ENCODE measurements at places on chromosomes 5 and 9.

- no peak for DNase-seq
Observed at GRCh38 chr9:77965445-77966123, 66.0 kb downstream of the GNAQ start.

GRCh38 chr5:174118823-174119467, 73.4 kb downstream of the NSG2 start:
- DNase-seq, result no peak

DNA sequence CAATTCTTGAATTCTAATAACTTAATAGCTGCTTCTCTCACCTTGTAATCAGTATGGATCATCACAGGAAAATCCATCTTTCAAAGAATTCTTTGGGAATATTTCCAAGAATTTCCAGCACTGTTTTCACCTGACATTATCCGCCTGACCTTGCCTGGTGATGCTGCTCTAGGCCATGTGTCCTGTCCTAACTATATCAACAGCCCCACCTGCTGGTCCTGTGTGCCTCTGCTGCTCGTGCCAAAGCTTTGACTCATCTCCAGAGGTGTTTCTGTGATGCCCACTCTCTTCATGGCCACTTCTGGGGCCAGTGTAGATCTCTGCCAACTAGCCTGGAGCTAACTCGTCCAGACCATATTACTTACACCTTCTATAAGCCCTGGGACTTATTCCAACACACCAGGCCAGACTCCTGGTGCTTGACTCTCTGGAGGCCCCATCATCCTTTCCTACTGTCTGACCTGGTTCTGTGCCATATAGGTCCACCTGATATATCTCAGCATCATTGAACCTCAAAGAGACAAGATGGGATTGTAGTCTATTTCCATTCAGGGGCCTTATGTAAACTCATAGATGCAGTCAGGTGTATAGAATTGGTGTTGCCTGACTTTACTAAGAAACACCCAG, 67.5 kb upstream of the CKMT2 start:
- DNase-seq, result no peak

DNA sequence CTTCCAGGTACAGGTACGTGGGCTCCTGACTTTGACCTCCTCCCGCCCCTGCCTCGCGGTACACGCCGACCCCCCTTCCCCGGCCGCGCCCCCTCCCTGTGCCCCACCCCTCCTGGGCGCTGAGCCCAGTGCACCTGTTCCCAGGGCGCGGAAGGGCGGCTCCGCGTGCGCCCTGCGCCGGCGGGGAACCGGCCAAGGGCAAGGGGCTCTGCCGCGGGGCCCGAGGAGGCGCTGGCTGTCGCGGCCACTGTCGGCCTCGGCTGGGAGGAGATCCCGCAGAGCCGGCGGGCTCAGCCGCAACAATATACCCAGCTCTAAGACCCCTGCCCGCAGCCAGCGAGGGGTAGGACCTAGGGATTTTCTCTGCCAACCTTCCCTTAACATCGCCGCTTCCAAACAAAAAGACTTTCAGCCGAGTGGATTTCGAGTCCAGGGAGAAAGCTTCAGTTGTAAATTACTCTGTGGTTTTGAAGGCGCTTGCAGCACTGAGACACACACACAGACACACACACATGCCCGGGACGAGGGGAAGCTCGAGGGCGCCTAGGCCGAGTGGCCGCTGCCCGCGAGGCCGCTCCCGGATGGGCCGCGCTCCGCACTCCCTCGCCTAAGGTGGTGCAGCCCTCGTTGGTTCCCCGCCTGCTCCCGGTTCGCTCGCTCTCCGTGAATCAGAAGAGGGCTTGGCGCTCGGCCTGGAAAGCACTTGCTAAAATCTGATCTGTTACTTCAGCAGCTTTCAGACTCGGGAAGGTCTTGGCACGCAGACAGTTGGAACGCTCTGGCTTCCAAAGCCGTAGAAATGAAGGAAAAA, 1.2 kb downstream of the FGF18 start:
- DNase-seq, result no peak

- no peak for DNase-seq
Observed at GRCh38 chr5:108276187-108277050, 105.5 kb downstream of the FBXL17 start.

- no peak for DNase-seq
Observed at GRCh38 chr5:174559141-174559540, 165.2 kb upstream of the MSX2 start.

DNA sequence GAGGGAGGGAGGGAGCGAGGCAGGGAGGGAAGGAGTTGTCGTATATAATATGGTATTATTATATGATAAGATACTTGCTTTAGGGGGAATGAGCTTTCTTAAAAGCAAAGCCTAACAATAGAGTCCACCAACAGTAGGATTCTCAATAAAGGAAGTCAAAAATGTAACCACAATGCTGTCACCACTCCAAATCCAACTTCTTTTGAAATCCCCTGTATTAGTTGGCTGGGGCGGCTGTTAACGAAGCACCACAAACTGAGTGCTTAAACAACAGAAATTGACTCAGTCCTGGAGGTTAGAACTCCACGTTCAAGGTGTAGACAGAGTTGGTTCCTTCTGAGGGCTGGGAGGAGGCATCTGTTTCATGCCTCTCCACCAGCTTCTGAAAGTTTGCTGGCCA, 23.1 kb downstream of the GAS1 start:
- DNase-seq, result no peak

GRCh38 chr9:93830012-93830596, 125.1 kb downstream of the BARX1 start:
- DNase-seq, result no peak

DNA sequence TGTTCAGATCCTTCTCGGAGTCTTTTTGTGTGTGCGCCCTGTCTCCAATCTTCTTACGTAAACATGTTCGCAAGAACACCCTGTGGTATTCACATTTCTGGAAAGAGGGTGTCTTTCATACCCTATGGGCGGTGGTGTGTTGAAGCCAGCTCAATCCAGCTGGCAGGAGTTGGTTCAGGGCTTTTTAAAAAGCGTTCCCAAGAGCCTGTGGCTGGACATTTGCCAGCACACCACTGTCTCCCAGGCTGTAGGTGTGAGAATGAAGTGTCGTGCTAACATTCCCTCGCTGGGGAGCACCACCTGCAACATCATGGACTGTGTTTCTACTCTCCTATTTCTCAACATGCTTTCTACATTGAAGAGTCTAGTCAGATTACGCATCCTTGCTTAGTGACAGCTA, 51.7 kb downstream of the S1PR3 start:
- no peak for DNase-seq

DNA sequence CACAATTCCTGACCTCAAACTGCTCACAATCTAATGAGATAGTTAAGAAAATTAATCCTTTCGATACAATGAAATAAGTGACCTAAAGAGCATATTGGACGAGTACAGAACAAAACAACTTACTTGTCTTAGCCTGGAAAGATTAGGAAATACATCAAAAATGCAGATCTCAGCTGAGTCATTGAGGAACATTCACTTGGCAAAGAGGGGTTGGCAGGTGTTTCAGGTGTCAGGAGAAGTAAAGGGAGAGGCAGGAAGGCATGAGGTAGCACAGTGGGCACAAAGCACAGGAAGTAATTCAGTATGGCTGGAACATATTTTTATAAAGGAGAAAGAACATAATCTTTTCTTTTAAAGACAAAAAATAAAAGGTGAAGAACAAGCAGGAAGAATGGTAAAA, 628.8 kb upstream of the RGMB start:
- no peak for DNase-seq

DNA sequence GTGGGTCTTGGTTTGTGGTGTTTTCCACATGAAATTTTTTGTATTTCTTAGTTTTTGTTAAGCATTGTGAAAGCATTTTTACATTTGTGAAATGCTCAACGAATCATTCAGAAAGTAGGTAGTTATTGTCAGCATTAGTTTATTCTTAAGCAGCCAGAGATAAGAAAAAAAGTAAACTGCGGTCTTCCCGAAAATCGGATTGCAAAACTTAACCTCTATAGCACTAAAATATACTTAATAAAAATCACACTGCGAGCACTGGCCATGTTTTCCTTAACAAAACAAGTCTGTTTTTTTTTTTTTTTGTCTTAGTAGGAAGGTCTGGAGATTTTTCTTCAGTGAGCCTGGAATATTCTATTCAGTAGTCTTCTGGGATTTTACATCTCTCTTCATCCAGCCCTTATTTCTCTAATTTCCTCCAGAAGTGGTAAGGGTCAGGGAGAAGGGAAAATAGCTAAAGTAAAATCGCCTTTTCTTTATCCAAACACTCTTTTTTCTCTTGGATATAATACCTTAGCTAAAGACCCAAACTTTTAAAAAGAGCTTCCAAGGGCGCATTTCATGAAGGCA, 289.9 kb downstream of the DMAC1 start:
- DNase-seq, result no peak

GRCh38 chr5:143459433-143459832, 55.9 kb upstream of the NR3C1 start:
- no peak for DNase-seq

GRCh38 chr9:5922192-5922591, 31.5 kb downstream of the MLANA start:
- DNase-seq, result no peak

DNA sequence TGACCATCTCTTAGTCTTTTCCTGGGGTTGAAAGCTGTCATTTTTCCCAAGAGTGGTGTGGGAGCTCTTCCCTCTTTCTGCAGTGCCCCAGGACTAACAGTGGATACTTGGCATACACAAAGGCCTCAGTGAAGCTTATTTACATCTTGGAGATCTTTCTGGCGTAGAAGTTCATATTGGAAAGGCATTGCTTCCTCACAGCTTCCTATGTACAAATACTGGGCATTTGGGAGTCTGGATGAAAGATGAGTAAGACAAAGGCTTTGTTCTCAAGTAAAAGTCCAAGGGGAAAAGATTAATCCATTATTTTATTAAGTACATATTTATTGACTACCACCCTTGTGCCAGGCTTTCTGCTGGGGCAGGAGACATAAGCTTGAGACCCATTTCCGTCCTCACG, 22.0 kb downstream of the MAP3K1 start:
- DNase-seq, result no peak

GRCh38 chr9:121736934-121737462, 85.6 kb downstream of the DAB2IP start:
- DNase-seq, result no peak

DNA sequence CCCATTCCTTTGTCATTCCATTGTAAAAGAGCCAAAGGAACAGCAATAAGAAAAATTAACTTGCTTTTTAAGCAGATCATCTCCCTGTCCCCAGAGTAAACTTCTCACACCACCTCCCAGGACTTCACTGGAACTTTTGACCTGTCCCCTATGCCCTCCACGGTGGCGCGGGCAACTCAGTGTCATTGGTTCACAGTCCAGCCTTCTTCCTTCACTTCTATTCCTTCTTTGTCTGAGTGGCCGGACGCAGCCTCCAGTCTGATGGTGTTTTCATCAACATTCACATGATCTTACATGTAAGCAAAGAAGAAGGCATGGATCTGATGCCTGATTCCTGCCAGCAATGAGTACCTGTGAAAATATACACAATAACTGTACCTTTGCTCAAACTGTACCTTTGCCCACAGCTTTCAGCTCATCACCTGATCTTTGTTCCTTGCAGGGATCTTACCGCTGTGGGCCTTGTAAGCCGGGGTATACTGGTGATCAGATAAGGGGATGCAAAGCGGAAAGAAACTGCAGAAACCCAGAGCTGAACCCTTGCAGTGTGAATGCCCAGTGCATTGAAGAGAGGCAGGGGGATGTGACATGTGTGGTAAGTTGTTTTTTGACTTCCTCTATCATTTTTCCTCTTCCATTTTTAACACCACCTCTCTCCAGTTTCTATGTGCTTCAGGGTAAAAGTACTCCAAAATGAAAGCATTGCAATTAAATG, 32.5 kb downstream of the THBS4 start:
- no peak for DNase-seq

GRCh38 chr9:28365728-28366127, 792.4 kb upstream of the C9orf72 start:
- no peak for DNase-seq

DNA sequence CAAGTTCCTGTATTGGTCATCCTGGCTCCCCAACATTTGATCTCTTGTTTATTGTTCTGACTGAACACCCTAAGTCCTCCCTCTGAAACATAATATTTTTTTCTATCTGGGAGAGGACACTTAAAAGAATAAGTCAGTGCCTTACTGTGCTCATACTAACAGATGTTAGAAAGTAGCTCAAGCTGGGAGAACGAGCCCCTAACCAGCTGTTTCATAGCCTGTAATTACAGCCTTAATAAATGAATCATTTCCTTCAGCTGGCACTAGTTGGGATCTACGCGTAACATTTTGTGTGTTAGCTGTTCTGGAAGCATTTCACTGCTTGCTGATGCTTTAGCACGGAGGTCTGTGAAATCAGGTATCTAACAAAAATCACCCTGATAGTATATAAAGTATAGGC, 345.9 kb upstream of the RIOK2 start:
- DNase-seq, result no peak

- DNase-seq, result no peak
Observed at GRCh38 chr5:173330338-173331206, 2.4 kb upstream of the STC2 start.

DNA sequence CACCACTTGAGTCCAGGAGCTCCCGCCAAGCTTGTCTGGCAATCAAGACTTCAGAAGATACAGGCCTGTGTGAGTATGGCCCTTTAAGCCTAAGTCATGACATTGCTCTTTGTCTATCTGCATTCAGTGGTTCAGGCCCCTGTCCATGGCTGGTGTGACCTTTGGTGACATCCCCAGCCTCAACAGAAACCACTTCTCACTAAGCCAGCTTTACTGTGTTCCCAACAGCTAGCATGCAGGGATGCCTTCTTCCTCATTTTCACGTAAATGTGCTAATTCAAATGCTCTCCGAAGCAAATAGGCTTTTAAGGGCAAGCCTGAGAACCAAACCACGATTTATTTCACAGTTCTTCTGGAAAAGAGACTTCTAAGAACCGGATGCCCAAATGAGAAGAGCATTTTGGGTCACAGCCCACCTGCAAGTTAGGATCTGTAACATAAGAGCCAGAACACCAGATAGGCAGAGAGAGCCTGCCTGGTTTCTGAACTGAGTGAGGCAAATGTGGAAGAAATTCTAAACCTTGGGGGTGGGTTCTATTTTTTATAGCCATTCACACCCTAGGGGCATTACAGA, 14.9 kb downstream of the CD180 start:
- DNase-seq, result no peak

GRCh38 chr9:109599131-109599530, 101.0 kb upstream of the PTPN3 start:
- no peak for DNase-seq

DNA sequence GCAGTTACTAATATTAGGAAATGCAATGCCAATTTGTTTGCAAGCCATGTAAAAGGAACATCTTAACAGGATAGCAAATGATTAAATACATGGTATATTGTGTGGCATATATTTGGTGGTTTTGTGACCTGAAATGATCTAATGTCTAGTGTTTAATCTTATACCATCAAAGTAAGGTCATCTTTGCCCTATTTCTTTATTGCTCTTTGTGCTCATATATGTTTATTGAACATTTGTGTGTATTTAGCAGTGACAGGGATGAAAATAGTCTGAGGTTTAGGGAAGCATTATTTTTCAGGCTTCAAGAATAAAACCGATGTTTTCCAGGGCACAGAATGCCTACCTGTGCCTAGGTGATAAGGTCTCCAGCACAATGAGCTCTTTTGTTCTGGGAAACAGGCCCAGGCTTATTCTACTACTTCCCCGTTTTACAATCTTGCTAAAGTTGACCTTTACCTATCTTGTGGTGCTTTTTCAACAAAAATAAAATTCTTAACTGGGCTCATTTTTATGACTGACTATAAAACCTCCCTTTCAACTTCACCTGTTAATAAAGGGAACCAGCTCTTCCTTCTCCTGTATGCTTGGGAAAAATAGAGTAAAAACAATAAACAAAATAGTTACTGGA, 105.6 kb upstream of the ANKH start:
- no peak for DNase-seq

Data from stimulated activated CD8-positive, alpha-beta memory T cell treated with anti-CD3 and anti-CD28 coated beads, Interleukin-4, amount 100 ng/mL, for 1 hour (primary cell).